ENCODE measurements at places on chromosomes 4 and X.
A peak's percentile ranks its signal among the peaks of the same experiment; 100 is the strongest.

DNA sequence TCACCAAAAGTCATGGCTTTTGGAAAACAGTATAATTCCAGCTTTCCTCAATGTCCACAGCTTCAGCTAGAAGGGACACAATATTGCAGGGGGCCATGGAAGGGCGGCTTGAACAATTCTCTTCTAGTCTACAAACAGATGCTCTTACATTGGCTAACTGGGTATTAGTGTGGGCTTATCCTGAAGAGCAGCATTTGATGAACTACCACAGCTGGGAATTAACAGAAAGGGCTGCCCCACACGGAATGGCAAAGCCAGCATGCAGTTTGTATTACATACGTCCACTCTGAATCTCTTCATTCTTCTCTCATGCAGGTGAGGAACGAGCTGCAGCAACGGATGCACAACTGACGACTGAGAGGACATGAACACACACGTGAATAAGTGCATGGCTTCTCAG, 13.0 kb upstream of the PDCL2 start:
- no peak for DNase-seq

DNA sequence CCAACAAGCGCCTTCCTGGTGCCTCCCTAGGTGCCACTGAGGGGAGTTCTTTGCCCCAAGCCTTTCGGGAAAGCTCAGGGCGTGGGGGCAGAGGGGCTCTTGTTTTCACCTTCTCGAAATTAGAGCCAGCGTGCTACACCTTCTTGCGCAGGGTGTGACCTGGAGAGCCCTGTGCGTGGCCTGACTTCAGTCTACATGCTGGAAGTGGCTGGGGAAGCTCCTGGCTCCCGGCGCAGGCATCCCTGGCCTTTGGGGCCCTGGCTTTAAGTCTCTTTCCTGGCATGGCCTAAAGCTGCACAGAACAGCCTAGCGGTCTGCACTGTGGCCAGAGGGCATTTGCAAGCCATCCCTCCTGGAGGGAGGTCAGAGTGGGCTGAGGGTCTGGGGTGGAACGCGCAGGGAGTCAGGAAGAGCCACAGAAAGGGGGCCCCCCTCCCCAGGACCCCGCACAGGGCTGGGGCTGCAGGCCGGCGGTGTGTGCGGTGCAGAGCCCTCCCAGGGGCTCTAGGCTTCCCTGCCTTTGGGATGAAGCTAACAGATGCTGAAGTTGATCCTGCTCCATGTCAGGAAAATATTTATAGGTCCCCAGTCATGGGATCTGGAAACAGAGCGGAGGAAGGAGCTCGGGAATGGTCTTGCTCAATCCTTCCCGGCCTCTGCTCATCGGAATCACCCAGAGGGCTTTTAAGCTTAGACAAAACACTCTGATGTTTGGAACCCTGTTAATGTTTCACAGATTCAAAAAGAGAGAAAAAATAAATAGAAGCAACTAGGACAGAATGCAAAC, 781 bp upstream of the SPON2 start:
- no peak for DNase-seq

DNA sequence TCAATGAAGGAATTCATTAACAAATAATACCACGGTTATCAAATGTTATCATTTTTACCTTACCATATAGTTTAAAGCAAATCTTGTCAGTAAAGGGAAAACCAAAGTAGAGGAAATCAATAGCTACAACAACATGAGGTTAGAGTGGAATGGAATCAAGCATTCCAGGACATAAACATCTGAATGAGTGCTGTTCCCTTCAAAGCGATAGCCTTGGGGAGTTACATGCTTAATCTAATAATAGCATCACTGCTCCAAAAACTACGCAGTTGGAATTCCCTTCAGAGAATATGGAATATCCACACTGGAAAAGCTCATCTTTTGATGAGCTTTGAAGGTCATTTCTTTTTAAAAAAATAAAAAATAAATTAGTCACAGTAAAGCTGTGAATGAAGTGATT, 31.2 kb downstream of the PDE5A start:
- DNase-seq: no peak

GRCh38 chr4:73396993-73397972, 6.8 kb upstream of the ALB start:
- DNase-seq: no peak

DNA sequence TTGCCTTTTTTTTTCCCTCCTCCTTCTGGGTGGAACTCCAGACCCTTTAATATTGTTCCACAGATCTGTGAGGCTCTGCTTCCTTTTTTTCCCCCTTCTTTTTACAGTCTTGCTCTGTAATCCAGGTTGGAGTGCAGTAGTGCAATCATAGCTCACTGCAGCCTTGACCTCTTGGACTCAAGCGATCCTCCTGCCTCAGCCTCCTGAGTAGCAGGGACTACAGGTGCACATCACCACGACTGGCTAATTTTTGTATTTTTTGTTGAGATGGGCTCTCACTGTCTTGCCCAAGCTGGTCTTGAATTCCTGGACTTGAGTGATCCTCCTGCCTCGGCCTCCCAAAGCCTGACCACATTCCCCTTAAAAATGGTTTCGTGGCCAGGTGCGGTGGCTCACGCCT, 26.8 kb downstream of the NSD2 start:
- no peak for DNase-seq

DNA sequence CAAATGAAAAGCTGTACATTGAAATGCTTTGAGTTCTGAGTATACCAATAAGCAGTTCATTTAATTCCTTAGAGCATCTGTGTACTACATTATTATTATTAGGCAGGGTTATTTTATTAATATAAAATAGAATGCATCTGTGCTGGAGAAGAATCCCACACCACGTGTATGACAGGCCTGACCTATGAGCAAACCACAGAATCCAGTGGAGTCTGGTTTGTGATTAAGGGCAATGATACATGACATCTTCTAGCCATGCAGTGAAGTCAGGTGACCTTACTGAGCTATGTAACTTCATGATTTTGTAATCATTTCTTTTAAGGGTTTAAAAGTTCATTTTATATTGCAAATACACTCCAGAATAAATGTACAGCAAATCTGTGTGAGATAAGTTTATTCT, 1165.0 kb upstream of the TENM3 start:
- no peak for DNase-seq

DNA sequence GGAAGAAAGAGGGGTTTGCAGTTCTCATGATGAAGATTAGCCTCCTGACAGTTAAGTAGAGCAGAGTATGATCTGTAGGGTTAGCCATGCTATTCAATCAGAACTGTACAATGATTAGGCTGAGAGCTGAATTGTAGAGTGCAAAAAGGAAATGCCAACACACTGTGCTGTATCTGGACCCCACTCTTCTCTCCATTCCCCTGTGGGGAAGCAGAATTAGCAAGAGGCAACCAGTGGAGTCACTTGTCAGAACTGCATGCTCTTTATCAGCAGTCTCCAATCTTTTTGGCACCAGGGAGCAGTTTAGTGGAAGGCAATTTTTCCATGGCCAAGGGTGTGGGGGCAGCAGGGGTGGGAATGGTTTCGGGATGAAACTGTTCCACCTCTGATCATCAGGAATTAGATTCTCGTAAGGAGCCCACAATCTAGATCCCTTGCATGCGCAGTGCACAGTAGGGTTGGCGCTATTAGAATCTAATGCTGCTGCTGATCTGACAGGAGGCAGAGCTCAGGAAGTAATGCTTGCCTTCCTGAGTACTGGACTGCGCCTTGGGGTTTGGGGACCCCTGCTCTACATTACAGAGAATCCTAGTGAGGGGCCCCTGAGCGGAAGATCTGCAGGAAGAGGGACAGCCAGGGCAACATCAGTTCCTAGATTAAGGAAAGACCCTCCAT, 19.4 kb downstream of the TBC1D9 start:
- no peak for DNase-seq

DNA sequence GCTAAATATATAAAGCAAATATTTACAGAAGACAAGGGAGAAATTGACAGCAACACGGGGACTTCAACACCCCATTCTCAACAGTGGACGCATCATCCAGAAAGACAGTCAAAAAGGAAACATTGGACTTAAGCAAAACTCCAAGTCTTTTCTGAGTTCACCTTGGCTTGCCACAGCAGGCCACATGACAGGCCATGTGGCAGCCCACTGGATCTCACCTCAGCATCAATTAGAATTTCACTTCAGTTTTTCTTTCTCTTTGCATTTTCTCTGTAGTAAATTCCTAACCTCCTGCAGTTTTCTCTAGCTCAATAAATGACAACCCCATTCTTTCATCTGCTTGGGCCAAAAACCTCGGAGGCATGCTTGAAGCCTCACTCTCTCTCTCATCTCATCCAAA, 12.4 kb downstream of the SMIM9 start:
- no peak for DNase-seq

DNA sequence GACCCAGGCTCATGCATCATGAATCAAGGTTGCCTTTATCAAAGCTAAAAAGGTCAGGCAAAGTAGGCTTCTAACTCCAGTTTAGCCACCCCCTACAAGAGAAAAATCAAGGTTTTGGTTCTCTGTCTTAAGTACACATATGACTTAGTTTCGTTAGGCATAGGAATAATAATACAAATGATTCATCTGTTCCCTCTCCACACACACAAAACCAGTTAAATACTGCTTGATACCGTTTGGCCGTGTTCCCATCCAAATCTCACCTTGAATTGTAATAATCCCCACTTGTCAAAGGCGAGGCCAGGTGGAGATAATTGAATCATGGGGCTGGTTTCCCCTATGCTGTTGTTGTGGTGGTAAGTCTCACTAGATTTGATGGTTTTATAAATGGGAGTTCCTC, 226.2 kb downstream of the HS6ST2 start:
- no peak for DNase-seq

DNA sequence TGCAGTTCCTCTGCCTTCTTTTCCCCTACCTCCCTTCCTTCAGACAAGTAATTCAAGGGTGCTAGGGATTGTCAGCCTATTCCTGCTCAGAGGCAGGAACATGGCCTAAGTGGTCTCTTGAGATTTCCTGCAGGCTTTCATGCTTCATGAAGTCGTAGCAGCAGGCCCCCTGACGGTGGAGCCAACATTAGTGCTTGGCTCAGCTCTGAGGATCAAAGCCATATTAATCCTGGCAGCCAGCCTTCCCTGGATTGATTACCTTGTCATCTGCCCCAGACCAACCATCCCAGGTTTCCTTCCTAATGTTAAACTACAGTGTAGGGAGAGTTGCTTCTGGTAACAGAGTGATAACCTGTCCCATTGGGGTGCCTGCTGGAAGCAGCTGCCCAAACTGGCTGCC, 84.1 kb downstream of the SLC16A2 start:
- peak; percentile 48 for DNase-seq

DNA sequence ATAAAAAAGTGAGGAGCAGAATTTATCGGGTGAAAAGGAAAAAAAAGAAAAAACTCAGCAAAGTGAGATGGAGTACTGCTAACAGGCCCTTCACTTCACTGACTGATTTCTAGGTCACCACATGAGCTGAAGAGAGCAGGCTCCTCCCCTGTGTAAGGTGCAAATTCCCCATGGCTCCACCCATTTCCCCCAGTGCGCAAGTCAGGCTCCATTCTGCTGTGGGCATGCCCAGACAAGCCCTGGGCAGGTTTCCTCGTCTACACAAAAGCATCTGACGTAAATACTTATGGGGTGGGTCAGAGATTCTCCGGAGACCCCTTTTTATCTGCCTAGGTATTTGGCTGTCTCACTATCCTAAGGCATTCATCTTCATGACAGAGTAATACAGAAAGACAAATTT, 157.9 kb downstream of the MAGEB5 start:
- no peak for DNase-seq

DNA sequence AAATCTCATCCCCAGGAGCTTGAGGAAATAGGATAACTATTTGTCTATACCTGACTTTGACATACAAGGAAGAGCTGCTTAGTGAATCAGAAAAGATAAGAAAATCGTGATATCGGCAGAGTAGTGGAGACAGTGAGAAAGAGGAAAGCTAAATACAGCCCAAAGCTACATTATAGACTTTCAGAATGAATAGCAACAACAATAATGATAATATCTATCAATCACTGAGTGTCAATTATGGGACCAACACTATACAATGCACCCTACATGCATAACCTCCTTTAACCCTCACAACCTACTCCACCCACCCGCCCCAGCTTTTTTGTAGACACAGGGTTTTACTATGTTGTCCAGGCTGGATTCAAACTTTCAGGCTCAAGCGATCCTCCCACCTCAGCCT, 205.1 kb downstream of the PPP3CA start:
- DNase-seq: no peak

DNA sequence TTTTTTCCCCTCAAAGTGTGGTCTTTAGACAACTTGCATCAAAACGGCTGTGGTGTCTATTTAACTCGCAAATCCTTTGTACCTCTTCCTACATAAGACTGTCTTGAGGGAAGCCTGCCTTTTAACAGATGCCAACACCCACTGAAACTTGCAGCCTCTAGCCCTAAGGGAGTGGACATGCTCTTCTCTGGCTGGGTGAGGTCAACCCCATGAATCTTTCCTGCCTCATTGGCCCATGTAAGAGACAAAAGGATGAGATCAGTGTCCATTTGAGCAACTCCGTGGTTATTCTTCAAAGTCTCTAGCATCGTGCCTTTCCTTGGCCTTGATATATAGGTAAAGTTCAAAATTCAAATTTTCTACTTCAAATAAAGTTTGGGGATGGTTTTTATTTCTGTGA, 134.7 kb downstream of the SHROOM3 start:
- no peak for DNase-seq

- DNase-seq: no peak
Observed at GRCh38 chr4:4726051-4726450, 133.4 kb upstream of the MSX1 start.

- DNase-seq: no peak
Observed at GRCh38 chr4:7526929-7527535, 92.3 kb upstream of the PSAPL1 start.

GRCh38 chrX:108453841-108454240, 14.2 kb downstream of the COL4A5 start:
- no peak for DNase-seq

DNA sequence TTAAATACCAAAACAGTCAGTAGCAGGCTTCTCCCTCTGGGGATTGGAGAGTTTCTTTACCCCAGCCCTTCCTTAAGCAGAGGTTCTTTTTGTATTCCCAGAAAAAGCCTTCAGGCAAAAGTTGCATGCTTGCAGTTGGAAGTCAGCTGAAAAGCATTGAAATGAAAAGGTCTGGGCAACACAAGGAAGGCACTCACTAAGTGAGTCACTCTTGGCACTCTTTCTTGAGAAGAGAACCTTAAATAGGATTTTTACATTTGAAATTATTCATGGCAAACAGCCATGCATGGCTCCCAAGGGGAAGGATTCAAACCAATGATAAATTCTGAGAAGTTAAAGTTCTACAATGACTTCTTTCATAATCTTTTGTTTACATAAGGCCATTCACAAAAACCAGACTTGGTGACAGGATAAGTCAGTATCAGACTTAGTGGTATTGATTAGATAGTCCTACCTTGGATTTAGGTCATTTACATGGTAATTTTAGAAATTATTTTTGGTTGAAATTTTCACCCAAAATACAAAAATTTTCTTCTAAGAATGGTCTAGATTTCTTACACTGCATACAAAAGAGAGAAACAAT, 2068.9 kb downstream of the PCDH7 start:
- DNase-seq: no peak

Data from NCI-H1092 (cell line).